ENCODE measurements at places on chromosomes 13 and 19. TPM values are rescaled to one million over a fixed set of nuclear protein-coding genes. Genes with fewer than 3 reads are reported as not detected.
A peak's percentile ranks its signal among the peaks of the same experiment; 100 is the strongest.

- no peak for DNase-seq
These were observed 10.1 kb downstream of the NOSIP start for GRCh38 chr19:49570138-49570856.

DNA sequence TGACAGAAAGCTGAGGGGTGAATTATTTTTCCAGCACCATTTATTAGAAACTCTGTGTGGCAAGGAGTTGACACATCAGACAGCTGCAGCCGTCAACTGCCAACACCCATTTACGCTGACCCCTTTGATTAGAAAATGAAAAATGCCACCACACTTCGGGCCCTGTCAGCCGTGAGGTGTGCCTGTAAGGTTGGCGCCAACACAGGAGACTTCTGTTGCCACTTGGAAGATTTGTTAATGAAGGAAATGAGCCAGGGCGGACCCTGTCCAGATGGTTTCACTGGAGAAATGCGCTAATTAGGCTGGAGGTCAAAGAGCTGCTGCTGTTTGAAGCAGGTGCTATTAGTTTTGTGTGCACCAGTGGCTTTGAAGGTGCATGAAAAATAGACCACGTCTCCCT is 297.5 kb downstream of the MTUS2 start:
- DNase-seq, result no peak

DNA sequence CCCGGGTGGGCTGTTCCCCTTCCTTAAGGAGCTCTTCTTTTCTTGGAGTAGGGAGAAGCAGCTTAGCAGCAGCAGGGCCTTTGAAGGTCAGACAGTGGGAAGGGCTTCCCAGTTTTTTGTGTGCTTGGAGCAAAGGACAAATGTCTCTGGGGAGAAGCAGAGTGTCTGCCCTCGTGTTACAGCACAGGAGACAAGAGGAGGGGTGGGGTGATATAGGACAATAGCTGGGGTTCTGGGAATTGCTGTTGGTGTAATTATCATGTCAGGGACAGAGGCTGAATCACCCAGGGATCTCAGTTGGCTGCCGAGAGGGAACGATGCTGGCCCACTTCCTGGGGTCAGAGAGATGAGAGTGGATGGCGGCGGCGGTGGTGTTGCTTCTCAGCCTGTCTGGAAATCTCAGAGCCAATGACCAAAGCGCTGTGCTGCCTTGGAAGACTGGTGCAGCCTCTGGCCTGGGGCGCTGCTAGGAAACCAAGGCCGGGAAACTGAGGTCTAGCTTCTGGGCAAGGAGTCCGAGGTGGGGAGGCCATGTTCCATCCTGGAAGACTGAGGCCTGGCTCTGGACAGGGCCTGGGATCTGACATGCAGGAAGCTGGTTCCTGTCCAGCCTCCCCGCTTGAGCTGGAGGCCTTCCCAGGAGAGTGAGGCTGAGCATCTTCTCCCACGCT is 1.2 kb downstream of the INAFM1 start:
- DNase-seq, result no peak

DNA sequence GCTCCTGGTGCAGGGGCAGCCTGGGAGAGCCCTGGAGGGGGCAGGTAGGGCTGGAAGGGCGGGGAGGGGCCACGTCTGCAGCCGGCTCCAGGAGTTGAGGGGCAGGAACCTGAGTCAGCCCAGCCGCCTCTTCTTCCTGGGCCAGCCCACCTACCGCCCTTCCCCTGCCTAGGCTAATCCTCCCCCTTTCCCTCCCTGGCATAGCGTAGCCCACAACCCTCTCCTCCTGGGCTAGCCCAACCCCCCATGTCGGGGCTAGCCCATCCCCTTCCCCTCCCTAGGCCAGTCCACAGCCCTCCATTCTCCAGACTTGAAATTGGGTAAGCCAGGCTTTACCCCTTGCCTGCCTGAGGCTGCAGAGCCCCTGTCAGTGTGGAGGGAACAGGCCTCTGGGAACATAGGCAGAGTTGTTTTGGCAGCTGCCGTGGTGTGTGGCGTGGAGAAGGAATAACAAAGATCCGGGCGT is 20.6 kb upstream of the WDR18 start:
- DNase-seq, result no peak

DNA sequence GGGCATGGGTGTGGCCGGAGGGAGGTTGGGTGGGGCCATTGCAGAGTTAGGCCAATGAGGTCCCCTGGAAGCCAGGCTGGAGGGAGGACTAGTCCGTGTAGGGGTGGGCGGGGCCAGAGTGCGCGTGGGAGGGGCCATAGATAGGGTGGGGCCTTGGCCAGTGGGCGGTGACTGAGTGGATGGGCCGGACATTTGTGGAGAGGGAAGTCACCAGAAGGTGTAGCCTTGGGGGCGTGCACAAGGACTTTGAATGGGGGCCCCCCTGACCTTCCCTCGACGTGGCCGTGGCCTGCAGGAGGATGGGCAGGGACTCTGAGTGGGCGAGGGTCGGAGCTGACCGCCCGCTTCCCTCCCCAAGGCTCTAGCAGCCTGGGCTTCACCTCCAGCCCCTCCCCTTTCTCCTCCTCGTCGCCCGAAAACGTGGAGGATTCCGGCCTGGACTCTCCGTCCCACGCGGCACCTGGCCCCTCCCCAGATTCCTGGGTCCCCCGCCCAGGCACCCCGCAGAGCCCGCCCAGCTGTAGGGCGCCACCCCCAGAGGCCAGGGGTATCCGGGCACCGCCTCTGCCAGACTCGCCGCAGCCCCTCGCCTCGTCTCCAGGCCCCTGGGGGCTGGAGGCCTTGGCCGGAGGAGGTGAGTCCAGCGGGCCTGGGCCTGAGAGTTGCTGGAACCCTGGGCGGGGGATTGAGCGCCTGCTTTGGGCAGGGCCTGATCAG is 16.5 kb upstream of the B3GNT3 start:
- no peak for DNase-seq

DNA sequence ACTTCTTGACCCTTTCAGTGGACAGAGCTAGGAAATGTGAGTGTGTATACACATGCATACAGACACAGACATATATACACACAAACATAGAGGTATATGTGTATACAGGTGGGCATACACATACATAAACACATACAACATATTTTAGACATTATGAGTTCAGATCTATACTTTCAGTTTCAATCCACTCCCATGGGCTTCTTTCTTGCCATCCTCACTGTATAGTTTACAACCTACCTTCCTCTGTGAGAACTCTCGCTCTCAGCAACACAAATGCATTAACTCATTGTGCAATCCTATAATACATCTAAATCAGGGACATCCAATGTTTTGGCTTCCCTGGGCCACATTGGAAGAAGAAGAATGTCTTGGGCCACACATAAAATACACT is 21.2 kb upstream of the SCEL start:
- DNase-seq, result no peak

GRCh38 chr13:96527497-96527896 is 437.6 kb downstream of the HS6ST3 start:
- DNase-seq, result no peak

DNA sequence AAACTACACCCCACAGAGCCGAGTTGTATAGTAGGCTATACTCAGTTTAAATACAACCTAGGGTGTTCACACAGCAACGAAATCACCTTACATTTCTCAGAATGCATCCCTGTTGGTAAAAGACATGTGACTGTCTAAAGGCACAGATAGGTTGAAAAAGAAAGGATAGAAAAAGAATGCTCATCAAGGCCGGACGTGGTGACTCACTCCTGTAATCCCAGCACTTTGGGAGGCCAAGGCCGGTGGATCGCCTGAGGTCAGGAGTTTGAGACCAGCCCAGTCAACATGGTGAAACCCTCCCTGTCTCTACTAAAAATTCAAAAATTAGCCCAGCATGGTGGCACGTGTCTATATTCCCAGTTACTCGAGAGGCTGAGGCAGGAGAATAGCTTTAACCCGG is 3.8 kb upstream of the IL17D start:
- no peak for DNase-seq

DNA sequence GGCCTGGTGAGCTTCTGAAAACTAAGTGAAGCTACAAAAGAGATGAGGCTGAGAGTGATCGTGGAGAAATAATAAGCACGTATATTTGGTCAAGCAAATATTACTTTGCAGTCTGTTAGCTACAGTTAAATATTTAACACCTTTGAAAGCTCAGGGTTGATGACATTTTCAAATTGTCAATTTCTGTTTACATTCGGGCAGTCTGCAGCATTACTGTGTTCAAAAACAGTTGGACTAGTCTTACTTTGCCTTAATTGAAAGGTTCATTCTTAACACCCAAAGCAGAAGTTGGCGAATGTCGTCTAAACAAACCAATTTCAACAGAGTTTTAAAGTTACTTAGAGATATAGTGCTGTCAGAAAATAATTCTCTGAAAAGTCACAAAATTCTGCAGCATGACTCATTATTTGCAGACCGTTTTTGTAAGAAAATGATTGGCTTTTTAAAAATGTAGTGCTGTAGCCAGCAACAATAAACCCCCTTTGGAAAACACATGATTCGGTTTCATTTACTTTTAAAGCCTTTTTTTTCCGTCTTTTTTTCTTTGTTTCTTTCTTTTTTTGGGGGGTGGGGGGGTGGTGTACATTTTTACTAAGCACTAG is 549.0 kb downstream of the GPC6 start:
- DNase-seq, result no peak

DNA sequence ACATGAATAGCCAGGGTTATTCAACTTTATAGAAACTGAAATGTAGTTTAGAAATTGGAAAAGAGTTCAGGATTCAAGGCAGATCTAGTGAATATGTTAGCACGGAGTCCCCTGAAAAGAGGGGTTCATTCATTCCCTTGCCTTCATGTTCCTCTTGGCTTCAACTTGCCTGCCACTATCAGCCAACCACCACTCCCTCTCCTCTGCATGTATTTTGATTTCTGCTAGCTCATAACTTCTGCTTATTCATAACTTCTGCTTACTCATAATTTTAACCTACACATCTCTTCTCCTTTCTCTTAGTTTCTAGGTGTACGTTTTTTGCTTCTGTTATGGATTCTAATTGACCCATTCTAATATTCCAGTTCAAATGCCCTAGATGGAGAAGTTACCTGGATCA is 5.5 kb upstream of the SERTM1 start:
- DNase-seq, result no peak

DNA sequence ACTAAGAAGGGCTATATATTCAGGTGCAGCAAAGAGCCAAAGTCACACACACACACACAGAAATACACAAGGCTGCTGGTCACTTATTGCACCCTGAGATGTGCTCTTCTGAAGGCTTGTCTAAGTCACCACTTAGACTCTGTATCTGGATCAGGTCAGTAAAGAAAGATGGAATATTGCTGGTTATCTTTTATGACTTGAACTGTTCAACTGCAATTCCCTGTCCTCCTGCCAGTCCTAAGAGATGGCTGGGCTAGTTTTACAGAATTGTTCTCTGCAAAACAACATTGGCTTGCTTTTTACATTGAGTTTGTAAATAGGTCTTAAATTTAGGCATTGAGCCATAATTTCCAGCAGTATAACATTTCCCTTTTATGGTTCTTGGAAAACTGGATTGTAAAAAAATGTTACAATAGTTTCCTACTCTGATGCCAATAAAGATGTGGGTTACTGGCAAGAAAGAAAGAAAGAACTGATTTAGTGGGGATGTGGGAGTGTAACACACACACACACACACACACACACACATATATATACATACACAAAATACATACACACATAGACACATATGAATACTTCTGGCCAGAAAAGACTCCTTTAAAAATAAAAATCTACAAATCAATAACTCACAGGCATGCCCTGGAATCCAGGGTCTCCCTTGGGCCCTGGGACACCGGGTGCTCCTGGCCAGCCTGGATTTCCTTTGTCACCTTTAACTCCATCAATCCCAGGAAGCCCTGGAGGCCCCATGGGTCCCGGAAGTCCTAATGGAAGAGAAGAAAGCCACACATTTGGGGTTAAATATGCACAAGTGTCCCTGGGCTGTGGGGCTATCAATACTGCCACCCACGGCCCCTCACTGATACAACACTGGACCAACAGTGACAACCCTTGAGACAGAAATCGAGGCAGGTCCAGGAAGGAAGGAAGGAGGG is 137.7 kb downstream of the COL4A1 start:
- no peak for DNase-seq

DNA sequence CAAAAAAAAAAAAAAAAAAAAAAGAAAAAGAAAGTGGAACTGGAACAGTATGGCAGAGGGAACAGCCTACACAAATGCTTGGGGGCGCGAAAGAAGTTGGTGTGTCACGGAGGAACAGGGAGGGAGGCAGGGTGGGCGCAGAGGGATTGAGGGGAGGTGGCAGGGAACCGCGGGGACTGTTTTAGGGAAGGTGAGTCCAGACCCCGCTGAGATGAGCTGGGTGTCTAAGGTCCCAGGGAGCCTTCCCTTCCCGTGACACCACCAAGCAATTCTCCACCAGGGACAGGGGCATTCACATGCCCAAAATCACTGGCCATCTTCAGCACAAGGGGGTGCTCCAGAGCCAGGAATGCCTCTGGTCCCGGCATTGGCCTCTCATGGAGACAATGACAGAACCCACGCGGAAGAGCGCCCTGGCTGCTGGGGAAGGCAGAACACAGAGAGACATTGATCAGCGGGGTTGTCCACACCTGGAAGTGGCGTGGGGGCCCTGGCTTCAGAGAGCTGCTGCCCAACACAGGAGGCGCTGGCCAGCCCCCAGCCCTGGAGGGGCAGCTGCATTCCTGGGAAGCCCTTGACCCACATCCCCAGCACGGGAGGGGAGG is 6.9 kb downstream of the PEAK3 start:
- no peak for DNase-seq

DNA sequence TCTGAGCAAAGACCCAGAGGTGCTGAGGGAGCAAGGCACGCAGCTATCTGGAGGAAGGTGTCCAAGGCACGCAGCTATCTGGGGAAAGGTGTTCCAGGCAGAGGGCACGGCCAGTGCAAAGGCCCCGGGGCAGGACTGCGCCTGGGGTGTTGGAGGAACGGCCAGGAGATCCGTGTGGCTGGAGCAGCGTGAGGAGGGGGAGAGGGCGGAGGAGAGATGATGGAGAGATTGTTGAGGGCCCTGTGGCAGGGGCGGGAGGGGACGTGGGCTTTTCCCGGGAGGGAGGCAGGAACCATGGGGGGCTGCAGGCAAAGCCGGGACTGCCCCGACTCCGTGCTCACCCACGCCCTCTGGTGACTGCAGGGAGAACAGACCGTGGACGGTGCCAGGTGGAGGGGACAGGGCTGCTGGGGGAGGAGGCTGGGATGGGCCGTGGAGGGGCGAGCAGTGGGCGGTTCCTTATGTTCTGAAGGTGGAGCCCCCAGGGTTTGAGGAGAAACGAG is 13.3 kb upstream of the MISP start:
- DNase-seq, result no peak

- no peak for DNase-seq
These were observed 60.5 kb downstream of the CCNE1 start for GRCh38 chr19:29872224-29872731.

DNA sequence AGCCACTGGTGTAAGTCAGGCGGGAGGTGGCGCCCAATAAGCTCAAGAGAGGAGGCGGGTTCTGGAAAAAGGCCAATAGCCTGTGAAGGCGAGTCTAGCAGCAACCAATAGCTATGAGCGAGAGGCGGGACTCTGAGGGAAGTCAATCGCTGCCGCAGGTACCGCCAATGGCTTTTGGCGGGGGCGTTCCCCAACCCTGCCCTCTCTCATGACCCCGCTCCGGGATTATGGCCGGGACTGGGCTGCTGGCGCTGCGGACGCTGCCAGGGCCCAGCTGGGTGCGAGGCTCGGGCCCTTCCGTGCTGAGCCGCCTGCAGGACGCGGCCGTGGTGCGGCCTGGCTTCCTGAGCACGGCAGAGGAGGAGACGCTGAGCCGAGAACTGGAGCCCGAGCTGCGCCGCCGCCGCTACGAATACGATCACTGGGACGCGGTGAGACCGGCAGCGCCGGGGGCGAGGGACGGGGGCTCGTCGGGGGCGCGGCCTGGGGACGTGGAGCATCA is at the start of gene ALKBH7:
TSS of gene ALKBH7 (plus strand) at position 201 of the 502 bp plus-strand sequence. CDS start at position 228, 27 bp downstream.
- DNase-seq, result peak; percentile 99

- DNase-seq, result no peak
These were observed 27.4 kb upstream of the TINCR start for GRCh38 chr19:5595129-5595528.

GRCh38 chr13:37534181-37534580 is 64.4 kb downstream of the POSTN start:
- DNase-seq, result no peak

Gene PRRG2
- polyA plus RNA-seq, result 5.8 TPM

Gene OR10H3
- not detected for polyA plus RNA-seq

All from renal cortex interstitium (tissue), 15 donors.